Kasumi-1 (cell line): ENCODE measurements at places on chromosomes 12 and 14.

DNA sequence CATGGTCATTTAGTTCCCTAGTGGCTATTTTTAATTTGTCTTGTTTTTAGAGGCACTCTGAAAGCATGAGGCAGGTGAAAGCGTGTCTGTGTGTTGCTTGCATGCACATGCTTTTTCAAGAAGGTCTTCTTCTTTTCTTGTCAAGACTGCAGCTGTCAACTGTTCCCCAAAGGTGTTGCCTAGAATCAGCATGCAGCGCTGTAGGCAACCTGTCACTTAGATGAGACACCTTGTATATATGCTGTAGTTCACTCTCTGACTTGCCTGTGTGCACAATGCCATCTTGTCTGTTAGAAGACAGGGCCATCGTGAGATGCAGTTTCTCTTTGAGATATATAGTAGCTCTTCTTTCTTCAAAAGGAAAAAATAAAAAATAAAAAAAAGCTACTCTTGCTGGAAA, 885.7 kb downstream of the DIO2 start:
- no peak for DNase-seq

- DNase-seq, result peak; percentile 71
Measured at GRCh38 chr12:88052686-88053085, 23.5 kb upstream of the C12orf50 start.

DNA sequence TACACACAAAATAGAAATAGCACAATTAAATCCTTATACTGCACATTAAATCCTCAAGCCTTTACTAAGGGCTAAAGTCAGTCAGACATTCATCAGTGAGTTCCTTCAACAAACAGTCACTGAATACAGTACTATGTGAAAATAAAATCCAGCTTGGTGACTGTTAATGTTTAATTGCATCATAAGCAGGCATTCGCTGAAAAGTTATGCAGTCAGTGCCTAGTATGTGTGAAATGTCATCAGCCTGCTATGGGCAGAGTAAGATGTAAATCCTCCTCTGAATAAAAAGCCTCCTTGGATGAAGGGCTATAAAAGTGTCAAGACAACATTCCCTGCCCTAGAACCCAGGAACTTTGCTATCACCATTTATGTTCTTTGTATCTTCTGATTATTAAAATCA, 116.4 kb downstream of the PRICKLE1 start:
- DNase-seq, result no peak

- DNase-seq, result no peak
Measured at GRCh38 chr14:77148510-77149231, 7.1 kb upstream of the ZDHHC22 start.

GRCh38 chr12:94678849-94679248, 28.5 kb upstream of the TMCC3 start:
- DNase-seq, result no peak

DNA sequence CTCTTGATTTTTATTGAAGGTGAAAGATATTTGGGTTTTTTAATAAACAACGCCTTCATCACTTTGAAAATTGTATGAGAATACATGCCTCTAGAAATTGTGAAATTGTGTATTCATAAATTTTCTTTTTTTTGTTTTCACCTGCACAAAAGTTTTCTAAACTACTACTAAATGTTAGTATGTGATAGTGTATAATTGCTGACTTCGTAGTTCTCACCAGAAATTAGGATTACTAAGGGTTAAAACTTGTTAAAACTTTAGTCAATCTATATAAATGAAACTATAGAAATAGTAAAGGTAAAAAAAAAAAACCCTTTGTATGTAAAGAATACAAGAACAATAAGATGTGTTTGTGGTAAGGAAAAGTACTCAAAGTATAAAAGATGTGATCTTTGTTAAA, 496.5 kb upstream of the ATP2B1 start:
- no peak for DNase-seq

GRCh38 chr12:63949902-63950301, 105.4 kb downstream of the SRGAP1 start:
- DNase-seq, result no peak

GRCh38 chr12:101925935-101926334, 48.6 kb downstream of the DRAM1 start:
- DNase-seq, result no peak

GRCh38 chr12:18153826-18154225, 63.8 kb upstream of the RERGL start:
- DNase-seq, result no peak

DNA sequence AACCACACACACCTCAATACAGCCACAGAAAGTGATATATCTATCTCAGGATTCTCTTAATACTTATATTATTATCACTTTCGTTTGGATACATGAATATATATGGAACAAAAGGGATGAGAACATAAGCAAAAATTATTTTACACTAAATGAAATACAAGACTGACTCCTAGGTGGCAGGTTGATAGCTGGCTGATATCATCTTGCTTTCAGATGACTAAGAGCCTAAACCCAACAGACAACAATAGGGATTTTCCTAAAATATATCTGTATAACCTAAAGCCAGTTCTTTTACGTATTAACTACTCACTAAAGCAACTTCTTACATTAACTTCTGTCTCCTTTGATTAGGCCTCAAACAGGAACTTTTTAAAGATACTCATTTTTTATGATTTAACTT, 65.1 kb downstream of the BAZ1A start:
- no peak for DNase-seq

DNA sequence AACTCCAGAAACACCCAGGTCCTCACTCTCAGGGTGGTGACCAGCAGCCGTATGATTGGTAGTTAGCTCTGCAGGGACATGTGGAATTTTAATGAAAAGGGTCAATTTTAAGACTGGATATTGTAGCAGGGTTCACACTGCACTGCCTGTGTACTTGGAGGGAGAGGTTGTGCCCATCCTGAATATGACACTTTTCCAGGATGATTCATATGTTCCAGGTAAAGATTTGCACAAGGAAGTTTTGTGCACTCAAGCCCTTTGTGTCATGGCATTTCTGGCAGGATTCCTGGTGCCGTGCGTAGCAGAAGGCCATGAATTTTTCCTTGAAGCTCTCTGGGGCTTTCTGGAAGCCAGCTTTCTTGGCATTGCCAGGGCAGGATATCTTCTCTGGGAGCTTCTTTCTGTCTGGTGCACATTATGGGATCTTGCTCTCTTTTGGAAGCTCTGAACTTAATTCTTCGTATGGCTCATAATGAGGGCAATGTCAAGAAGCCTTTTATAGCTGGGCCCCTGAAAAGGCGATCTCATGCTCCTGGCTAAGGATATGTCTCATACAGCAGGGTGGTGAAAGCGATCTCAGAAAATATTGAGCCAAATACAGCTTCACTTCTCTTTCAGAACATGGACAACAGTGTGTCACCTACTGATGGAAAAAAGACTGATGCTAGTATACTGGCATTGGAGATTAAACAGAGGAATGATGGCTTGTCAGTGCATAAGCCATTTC, 1133.9 kb downstream of the AACS start:
- no peak for DNase-seq

DNA sequence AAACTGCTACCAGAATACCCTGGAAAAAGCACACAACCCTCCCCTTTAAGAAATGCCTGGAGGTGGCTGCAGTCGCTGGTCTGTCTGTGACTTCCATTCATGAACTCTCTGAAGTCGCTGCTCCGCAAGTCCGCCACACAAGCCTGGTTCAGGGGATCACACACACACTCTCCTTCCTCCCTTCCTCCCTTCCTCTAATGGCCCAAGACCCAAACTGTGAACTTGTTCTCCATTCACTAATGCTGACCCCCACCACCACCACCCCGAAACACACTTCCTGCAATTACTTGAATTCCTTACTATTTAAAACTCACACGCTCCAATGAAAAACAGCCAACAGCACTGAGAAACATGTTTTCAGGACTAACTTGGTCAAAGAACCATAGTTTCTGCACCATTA, 1.0 kb upstream of the LMO3 start:
- no peak for DNase-seq

- no peak for DNase-seq
Measured at GRCh38 chr14:104659146-104659545, 30.3 kb upstream of the INF2 start.

DNA sequence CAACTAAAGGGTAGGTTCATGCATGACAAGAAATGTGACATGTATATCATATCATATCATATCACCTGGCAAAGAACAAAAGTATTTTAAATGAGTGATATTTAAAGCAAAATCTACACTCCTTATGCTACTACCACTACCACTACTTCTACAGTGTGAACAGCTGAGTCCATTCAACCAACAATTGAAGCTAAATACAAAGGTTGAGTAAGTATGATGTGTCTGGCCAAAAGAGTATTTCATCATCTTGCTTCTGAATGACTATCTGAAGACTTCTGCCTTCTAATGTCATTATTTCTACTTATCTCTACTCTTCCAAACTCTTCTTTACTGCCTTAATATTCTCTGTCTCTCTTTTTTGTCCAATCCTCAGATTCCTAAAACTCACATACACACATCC, 292.6 kb upstream of the CAND1 start:
- DNase-seq, result no peak

GRCh38 chr14:68214431-68214830, 394.9 kb downstream of the RAD51B start:
- DNase-seq, result no peak

- peak; percentile 58 for DNase-seq
Measured at GRCh38 chr14:23562822-23563472, 4.6 kb downstream of the AP1G2 start.

- no peak for DNase-seq
Measured at GRCh38 chr14:50874757-50875156, 2.9 kb downstream of the ABHD12B start.

GRCh38 chr14:104680056-104680805, 9.2 kb upstream of the INF2 start:
- no peak for DNase-seq

DNA sequence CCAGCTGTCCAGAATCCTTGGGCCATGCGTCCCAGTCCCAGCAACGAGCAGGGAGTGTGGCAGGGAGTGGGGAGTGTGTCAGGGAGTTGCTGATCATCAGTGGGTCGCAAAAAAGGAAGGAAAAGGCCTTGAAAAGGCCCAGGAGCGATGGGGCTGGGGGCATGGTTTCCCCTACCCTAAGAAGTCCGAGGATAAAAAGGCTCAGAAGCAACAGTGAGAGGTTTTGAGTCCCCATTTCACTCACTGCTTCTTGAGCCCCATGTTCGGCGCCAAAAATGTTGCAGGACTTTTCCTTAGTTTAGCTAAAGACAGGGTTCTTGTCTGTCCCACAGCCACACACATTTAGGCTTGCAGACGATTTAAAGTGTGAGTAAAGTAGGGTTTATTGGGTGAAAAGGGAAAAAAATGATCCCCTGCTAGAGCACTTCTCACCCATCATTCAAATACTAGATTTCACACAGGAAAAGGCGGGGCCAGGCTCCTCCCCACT, 189.5 kb downstream of the KCNC2 start:
- no peak for DNase-seq

DNA sequence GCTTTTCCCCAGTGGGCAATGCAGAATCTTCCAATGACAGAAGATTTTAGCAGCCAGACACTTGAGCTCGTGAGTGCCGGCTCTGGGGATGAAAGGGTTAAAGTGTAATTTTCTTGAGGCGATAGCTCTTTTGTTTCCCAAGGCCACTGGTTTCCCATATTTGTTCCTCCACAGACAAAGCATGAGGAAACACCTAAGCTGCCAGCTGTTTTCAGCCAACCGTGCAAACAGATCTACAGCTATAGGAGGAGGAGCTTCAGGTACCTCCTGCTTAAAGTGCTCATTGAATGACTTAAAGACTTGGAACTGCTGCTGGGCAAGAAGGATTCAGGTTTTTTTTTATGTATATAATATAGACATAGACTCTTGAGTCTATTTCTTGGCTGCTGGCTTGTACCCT, 1311.5 kb downstream of the TMEM121 start:
- no peak for DNase-seq

DNA sequence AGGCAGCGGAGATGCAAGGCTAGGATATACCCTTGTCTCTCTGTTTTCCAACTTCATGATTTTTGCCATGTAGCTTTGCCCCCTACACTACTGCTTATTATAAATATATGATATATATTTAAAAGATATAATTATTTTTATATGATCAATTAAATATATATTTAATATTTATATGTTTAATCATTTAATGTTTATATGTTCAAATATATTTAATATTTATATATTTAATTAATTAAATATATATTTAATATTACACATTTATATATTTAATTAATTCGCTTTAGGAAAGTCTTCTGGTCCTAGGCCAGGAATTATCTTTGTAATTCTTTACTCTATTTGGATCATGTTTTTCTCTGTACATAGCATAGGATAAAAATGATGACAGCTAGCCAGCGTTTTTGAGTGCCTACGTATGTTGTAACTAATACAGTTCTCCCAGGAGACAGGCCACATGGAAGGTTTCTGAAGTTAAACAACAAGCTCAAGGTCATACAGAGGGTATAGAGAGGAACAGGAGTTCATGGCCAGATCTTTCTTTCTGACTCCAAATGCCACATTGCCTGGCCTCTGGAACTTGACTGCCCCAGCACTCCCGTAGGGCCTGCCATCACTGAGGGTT, 192.5 kb downstream of the KCNA5 start:
- no peak for DNase-seq

GRCh38 chr14:49212721-49213120, 373.5 kb downstream of the RPS29 start:
- no peak for DNase-seq

DNA sequence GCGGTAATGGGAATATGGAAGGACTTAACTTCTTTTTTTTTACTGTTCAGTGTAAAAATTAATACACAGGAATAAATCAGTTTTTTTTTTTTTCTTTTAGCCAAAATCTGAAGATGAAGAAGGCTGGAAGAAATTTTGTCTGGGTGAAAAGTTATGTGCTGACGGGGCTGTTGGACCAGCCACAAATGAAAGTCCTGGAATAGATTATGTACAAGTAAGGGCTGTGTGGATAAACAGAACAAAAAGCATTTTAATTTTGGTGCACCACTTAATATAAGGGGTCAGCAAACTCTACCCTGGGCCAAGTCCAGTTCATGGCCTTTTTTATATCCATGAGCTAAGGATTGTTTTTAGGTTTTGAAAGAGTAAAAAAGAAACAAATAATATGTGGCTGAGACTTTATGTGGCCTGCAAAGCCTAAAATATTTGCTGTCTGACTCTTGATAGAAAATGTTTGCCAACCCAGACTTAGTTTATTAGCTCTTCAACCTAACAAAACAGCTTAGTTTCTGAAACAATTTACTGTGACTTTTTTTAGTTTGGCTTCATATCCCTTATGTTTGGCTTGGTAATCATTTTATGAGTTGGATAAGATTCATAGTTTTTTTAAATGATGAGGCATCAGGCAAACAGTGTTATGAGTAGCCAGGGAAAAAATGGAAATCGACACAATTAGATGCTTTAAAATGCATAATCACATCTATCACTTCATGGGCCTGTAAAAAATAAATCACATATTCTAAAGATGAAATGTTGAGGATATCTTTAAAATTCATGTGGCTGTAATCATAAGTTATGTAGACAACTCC, 8.4 kb downstream of the GEMIN2 start:
- no peak for DNase-seq
